IMR-90 (cell line): ENCODE measurements at places on chromosomes 3 and 15.
A peak's percentile ranks its signal among the peaks of the same experiment; 100 is the strongest.

- H3K27ac ChIP-seq: no peak overlapping the region
- H3K4me1 ChIP-seq: no peaks in the 10 kb centered on the region
- H3K36me3 ChIP-seq: peaks cover 18% of the 10 kb centered on the region
- no peak for DNase-seq
- no peaks in the 10 kb centered on the region for H3K27me3 ChIP-seq
Measured at GRCh38 chr3:149145356-149145755, 15.9 kb downstream of the HPS3 start.

- peak overlapping the region; percentile 82; the same call in 1 of the 2 replicates for H3K27ac ChIP-seq
- no peak overlapping the region for H3K4me3 ChIP-seq
- H3K36me3 ChIP-seq: no peaks in the 10 kb centered on the region
- H3K4me1 ChIP-seq: peaks cover 16% of the 10 kb centered on the region
Measured at GRCh38 chr3:177830411-177830849, 633.1 kb upstream of the TBL1XR1 start.

DNA sequence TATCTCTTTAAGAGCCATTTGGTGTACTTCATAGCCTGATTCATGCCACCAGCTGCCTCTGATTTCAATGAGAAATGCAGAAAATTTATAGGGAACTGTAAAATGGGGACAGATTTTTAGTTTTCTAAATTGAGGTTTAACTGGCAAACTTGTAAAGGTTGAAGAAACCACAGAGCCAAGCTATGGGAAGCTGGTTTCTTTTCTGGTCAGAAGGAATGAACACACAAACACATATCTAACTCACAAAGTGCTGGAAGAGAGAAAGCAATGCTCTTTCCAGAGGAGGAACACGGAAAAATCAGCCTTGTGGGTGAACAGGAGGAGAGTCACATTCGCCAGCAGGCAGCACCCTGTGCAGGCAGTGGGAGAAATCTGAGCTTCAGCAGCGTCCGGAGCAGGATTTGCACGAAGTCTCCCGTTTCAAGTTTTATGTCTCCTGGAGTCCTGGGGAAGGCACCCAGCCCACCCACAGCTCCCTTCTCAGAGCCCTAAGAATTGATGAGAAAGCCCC is 481 bp downstream of the MASP1 start:
- DNase-seq: peak; percentile 64
- H3K4me1 ChIP-seq: peaks cover 22% of the 10 kb centered on the region
- H3K36me3 ChIP-seq: no peaks in the 10 kb centered on the region
- H3K27me3 ChIP-seq: no peaks in the 10 kb centered on the region
- H3K4me3 ChIP-seq: peak overlapping the region; percentile 57

DNA sequence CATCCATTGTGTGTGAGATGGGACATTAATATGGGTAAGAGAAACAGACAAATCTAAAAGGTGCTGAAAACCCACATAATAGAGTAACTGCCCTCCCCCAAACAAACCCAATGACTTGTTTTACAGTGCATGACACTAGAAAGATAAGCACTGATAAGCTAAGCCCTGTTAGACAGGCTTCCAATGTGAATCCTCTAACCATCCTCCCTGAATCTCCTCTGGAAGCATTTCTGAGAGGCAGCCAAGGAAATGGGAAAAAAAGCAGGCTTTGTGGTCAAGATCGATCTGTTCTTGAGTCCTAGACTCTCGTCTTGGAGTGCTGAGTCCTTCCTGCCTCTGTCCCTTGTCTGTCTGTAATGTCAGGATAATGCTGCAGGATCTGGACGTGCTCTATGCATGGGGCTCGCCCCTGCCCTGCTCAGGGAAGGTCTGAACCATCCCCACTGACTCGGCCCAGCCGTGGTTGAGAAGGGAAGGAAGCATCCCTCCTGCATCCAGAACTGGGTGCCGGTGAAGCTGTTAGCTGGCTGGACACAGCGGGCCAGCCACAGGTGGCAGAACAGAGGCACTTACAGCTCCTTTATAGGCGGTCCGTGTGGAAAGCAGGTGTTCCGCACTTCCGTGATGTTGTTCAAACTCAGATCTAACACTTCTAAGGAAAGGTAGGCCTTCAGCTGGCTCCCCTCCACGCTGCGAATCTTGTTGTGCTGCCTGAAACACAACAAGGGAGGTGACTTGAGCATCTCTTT is 84.1 kb downstream of the LRIG1 start:
- H3K4me1 ChIP-seq: peaks cover 30% of the 10 kb centered on the region
- H3K36me3 ChIP-seq: peaks cover 25% of the 10 kb centered on the region
- no peaks in the 10 kb centered on the region for H3K27me3 ChIP-seq
- H3K4me3 ChIP-seq: no peak overlapping the region
- no peak overlapping the region for H3K27ac ChIP-seq

GRCh38 chr3:183875411-183875810 is 9.3 kb downstream of the PARL start:
- DNase-seq: no peak
- H3K27ac ChIP-seq: no peak overlapping the region
- no peaks in the 10 kb centered on the region; the same call in 1 of the 2 replicates for H3K4me1 ChIP-seq
- H3K36me3 ChIP-seq: peaks cover 1% of the 10 kb centered on the region; the same call in 1 of the 2 replicates

DNA sequence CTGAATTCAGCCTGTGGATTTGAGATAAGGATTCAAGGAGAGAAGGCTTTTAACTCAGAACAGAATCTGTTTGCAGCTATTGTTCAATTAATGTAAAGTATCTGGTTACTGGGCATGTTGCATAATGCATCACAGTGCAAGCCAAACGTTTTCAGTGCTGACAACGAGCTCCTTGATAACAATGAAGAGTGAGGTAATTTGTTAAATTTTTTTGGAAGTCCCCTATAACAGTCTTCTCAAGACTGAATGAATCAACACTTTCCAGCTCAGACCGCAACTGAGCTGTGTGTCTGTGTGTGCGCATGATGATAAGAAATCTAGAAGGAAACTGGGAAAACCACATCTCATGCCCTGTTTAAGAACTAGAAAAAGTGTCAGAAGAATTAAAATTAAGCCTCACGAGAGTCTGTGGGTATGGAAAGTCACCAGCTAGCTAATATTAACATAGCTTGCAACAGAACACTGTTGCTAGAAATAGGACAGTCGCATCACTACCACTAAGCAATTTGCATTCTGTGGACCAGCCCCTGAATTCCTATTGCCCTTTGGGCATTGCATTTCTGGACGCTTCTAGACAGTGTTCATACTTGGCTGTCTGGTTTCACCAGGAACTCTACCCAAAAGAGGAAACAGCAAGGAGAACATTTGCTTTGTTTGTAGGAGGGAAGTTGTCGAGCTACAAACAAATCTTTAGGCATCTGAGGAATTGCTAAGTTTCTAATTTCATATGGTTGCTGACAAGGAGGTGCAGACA is 43.7 kb upstream of the ATP2C1 start:
- no peaks in the 10 kb centered on the region for H3K4me1 ChIP-seq
- no peak overlapping the region for H3K27ac ChIP-seq
- no peaks in the 10 kb centered on the region for H3K36me3 ChIP-seq
- no peak overlapping the region for H3K4me3 ChIP-seq

DNA sequence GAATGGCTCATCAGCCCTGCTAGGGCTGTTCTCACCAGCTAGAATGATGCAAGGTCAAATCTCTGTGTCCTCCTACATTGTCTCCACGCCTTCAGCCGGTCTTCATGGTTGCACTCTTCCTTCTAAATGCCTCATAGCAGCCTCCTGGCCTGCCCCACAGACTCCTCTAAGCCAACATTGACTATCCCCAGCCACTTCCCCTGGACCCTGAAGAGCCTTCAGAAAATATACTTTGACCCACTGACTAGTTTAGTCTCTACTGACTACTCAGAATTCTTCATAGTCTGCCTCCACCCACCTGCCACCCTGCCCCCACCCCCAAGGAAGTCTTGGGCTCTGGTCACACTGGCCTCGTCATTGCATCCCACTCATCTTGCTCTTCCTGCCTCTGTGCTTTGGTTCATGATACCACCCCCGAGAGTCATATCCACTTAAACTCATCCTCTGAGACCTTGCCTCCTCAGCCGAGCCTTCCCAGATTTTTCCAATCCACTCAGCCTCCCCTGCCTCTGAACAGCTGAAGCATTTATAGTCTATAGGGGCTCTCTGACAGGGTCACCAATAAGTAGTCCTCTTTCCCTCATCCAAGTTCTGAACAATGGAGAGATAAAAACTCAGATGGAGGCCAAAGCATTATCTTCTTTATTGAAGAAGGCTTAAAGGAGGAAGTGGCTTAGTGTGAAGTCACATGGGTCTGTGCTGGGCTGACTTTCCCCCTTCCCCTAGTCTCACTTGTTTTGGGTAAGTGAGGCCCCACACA is 9.5 kb upstream of the DOCK3 start:
- H3K27me3 ChIP-seq: peaks cover 16% of the 10 kb centered on the region
- H3K4me3 ChIP-seq: no peak overlapping the region
- no peaks in the 10 kb centered on the region for H3K4me1 ChIP-seq

- no peaks in the 10 kb centered on the region for H3K36me3 ChIP-seq
- H3K4me1 ChIP-seq: no peaks in the 10 kb centered on the region
- H3K27ac ChIP-seq: no peak overlapping the region
Measured at GRCh38 chr15:36644191-36644896, 64.9 kb downstream of the CDIN1 start.

DNA sequence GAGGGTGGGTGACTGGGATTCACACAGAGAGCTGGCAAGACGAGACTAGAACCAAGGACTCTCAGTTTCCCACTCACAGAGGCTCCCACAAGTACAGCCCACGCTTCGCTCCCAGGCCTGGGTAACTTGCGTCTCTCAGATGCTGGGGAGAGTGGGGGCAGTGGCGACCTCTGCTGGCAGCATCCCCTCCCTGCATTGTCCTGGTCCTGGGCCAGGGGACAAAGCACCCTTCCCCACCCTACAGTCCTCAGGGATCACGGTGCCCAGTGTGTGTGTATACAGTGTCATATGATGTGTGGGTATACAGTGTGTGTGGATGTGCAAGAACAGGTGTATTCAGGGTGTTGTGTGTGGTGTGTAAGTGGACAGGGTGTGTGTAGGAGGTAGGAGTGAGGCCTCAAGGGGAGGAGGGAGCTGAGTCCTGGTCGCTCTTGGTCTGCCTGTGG is 12.8 kb downstream of the VILL start:
- peak; percentile 33 for DNase-seq
- no peak overlapping the region for H3K4me3 ChIP-seq
- peaks cover 7% of the 10 kb centered on the region for H3K4me1 ChIP-seq
- peaks cover 19% of the 10 kb centered on the region for H3K36me3 ChIP-seq
- H3K27me3 ChIP-seq: no peaks in the 10 kb centered on the region

GRCh38 chr15:66719471-66719870 is 17.4 kb downstream of the SMAD6 start:
- no peaks in the 10 kb centered on the region for H3K27me3 ChIP-seq
- H3K4me3 ChIP-seq: no peak overlapping the region
- H3K27ac ChIP-seq: no peak overlapping the region
- peaks cover 20% of the 10 kb centered on the region for H3K4me1 ChIP-seq
- no peak for DNase-seq

- H3K27ac ChIP-seq: no peak overlapping the region
- peak; percentile 29 for DNase-seq
- peaks cover 32% of the 10 kb centered on the region for H3K36me3 ChIP-seq
- H3K4me1 ChIP-seq: no peaks in the 10 kb centered on the region
Measured at GRCh38 chr3:142353571-142353970, 94.3 kb downstream of the XRN1 start.

DNA sequence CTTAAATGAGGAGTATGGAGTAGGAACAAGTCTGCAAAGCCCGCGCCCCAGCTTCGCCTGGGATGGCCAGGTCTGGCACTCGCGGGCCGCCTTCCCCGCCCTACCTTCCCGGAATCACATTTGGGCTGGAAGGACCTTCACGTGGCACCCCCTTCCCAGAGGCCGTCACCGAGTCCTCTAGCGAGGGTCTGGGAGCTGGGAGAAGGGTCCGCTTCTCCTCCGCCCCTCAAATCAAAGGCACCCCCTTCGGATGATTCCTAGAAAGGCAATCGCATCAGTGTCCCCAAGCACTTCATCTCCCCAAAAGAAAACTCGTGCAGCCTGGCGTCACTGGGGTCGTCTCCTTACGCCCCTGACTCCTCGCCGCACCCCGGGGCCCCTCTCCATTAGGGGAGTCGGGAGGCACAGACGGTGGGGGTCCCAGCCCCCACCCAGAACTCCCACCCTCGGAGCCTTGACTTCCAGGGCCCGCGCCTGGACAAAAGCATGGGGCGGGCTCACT is 380 bp downstream of the MYLK start:
- peak overlapping the region; percentile 50 for H3K27ac ChIP-seq
- H3K36me3 ChIP-seq: peaks cover 17% of the 10 kb centered on the region
- peak overlapping the region; percentile 63 for H3K4me3 ChIP-seq

GRCh38 chr3:45547764-45548680 is 46.5 kb upstream of the LIMD1 start:
- H3K4me3 ChIP-seq: no peak overlapping the region
- H3K27me3 ChIP-seq: no peaks in the 10 kb centered on the region
- H3K27ac ChIP-seq: no peak overlapping the region
- DNase-seq: no peak
- H3K36me3 ChIP-seq: no peaks in the 10 kb centered on the region; the same call in 1 of the 2 replicates

DNA sequence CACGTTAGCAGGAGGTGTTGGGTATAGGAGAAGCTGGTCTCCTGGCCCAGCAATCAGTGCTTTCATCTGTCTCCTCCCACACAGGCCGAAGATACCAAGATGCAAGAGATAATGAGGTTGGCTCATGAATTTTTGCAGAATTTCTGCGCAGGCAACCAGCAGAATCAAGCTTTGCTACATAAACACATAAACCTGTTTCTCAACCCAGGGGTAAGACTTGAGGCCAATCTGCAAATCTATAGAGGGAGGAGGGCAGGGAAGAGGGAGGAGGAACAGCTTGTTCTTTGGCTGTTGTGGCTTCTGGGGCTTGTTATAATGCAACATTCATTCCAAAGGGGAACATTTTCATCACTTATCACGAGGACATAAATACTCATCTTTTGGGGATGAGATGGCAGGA is 195.3 kb downstream of the ITPR1 start:
- peaks cover 3% of the 10 kb centered on the region for H3K4me1 ChIP-seq
- H3K4me3 ChIP-seq: no peak overlapping the region
- H3K27me3 ChIP-seq: no peaks in the 10 kb centered on the region
- no peak overlapping the region for H3K27ac ChIP-seq

DNA sequence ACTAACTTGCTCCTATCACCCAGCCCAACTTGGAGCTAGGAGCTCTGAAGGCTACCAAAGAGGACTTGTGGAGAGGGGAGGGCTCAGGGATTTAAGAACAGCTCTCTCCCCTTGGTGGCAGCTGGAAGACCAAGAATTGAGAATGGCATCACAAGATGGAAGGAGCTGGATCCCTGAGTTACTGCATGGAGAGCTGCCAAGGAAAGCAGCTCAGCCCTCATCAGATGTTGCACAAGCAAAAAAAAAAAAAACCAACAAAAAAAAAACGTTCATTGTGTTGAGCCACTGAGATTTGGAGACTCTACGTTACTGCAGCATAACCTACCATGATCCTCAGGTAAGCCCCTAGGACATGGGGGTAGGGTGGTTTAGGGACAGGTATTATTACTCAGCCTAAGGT is 41.0 kb downstream of the ITGB5 start:
- H3K4me1 ChIP-seq: peaks cover 33% of the 10 kb centered on the region
- peak; percentile 78 for DNase-seq
- peaks cover 19% of the 10 kb centered on the region for H3K36me3 ChIP-seq
- H3K4me3 ChIP-seq: no peak overlapping the region
- no peaks in the 10 kb centered on the region for H3K27me3 ChIP-seq
